Sigmoid colon (tissue), 7 donors: ENCODE measurements at places on chromosomes 11 and 22. TPM values are rescaled to one million over a fixed set of nuclear protein-coding genes. Genes with fewer than 3 reads are reported as not detected.

GRCh38 chr11:105282658-105283057 is 143.1 kb upstream of the CARD18 start:
- DNase-seq: no peak

FAM227A gene
- total RNA-seq: 0.55 TPM

GAL gene
- 11.8 TPM for total RNA-seq

DNA sequence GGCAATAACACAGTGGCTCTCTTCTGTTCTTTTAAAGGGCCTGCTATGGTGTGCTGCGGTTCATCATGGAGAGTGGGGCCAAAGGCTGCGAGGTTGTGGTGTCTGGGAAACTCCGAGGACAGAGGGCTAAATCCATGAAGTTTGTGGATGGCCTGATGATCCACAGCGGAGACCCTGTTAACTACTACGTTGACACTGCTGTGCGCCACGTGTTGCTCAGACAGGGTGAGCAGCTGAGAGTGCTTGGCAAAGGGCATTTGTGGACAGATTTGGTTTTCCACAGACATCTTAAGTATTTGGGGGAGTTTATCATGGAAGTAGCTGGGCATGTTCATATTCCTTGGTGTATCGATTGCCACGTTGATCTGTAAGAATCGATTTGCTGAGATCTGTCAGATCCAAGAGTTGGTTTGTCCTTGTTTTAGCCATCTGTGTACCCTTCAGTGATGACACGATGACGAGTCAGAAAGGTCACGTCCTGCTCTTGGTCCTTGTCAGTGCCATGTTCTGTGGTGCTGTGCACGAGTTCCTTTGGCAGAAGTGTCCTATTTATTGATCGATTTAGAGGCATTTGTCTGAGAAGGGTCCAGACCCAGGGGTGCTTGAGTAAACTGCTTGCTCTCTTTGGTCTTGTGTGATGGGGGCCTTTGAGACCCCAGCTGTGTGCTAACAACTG is 4.8 kb downstream of the RPS3 start:
- DNase-seq: no peak

DNA sequence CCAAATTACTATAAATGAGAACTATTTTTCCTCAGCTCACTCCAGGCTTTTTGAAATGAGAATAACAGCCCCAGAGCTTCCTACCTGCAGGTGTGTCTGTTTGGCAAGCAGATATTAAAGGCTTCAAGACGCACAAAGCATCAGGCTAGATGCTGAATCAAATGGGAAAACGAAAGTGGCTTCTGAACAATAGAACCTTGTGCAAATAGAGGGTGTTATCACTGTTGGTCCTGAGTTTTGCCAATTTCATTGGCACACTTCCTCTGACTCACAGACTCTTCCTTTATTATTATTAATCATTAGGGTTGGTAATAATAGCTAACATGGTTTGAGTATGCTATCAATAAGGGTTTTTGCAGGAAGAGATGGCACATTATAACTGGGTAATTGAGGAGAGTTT is 13.4 kb downstream of the SYT13 start:
- no peak for DNase-seq

DNA sequence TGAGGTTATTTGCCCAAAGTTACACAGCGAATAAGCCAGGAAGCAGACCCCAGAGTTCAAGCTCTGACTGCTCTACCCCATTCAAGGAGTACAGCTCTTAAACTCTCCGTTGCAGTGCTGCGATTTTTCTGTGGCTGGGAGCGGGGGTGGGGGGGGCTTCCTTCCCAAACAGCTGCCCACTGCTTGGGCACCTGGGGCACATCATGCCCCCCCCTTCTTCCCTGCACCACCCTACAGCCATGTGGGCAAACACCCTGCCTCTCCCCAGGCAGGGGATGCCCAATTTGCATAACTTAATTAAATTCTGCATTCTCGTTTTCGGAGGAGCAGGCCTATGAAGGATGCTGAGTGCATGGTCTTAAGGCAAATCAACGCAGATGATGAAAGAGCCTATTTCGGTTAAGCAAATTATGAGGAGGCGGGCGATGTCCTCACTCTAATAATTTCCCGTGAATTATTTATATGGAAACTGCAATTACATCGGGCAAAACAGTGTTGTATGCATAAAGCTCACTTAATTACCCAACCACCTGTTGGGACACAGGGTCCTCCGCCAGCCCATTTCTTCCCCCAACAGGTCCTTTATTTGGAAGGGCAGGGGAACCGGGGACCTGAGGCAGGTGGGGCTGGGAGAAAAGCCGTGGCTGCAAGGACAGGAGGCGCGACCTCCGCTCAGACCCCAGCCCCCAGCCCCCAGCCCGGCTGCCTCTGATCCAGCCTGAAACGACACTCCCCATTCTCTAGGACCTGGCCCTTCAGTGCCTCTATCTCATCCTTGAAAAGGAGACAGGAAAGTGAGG is 610.5 kb downstream of the BUD13 start:
- DNase-seq: no peak

DNAJC24 gene
- total RNA-seq: 20.0 TPM

- peak; percentile 68 for DNase-seq
Observed at GRCh38 chr11:2511421-2512369, 66.9 kb downstream of the KCNQ1 start.

DNA sequence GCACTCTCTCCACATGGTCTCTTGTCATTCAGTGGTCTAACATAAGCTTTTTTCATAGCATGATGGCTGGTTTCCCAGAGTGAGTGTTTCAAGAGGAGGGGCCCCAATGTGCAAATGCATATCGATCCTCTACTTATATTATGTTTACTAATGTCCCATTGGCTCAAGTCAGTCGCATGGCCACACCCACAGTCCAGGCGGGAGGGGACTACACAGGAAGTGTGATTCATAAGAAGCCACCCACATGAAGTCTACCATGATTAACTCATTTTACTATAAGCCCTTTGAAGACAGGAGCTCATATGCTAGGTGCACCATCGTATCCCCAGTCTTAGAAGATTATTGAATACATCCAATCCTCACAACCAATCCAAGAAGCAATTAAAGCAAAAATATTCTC is 89.5 kb upstream of the ISX start:
- DNase-seq: no peak

CST6 gene
- total RNA-seq: not detected

DNA sequence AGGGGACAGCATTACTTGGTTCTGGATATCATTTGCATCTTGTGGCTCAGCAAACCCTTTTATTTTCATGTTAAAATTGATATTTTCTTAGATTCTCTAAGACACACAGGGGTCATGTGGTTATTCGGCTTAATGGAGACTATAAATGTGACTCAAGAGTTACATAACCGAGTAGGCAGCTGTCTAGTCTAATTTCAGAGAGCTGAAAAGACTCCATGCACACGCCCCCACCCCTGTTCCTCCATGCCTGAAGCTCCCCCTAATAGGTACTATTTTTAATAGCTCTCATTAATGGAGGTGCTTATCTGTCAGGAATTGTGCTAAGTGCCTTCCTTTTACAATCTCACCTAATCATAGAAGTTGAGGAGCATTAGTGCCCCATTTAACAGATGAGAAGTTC is 189.2 kb upstream of the ARHGAP20 start:
- DNase-seq: no peak

DNA sequence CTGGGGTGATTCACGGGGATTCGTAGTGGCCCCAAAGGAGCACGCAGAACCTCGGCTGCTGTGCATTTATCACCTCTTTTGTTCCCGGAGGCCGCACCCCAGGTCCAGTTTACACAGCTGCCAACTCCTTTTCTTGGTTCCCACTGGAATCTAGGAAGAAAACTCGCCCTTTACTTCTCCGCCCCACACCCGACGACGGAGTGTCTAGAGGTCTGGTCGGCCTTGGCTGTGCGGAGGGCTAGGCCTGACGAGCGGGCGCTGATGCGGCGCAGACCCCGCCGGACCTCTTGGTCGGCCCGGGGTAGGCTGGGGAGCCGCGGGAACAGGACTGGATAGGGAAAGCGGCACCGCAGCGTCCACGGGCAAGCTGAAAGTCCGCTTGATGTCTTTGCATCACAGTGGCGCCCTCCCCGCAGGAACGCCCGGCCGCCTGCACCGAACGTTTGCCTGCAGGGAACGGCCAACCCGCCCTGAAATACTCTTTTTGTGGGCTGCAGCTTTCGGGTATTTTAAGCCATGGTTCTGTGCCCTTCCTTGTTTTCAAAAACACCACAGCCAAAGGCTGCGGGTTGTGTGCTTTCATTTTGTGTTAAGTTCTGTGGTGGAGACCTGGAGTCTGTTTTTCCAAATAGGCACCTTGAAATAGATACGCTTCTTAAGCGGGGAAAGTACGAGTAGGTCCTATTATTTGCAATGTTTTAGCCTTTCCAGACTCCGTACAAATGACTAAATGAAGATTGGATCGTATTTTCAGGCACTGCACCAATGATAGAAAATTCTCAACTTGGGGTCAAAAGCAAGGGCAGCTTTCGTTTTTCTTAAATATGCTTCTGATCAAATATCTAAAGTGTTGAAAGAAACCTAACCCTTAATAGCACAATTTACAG is 829 bp upstream of the ZBED5 start:
- peak; percentile 84 for DNase-seq

DNA sequence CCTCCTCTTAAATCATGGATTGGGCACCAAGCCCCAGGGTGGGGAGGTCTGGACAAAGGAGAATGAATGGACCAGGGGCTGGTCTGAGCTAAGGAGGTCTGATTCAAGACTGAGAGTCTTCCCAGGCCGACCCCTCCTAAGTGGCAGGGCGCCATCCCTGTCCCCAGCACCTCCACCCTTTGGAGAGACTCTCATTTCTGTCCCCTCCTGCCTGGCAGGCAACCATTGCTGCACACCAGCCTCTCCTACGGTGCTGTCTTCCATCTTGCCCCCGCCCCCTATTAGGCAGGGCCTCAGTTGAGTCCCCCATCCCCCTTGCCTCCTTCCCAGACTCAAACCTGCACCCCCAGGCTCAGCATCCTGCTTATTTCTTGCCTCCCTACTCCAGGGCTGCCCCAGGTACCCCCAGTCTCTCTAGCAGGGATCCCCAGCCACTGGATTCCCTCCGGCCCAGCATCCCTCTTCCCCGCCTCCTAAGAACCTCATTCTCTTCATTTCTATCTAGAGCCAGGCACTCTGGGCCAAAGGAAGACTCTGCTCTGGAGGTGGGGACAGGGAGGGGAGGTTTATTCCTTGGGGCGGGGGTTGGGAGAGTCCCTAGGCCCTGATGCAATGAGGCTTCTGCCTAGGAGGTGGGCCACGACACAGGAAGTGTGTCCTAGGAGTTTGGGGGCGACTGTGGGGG is 1.7 kb upstream of the RCOR2 start:
- DNase-seq: no peak

DNA sequence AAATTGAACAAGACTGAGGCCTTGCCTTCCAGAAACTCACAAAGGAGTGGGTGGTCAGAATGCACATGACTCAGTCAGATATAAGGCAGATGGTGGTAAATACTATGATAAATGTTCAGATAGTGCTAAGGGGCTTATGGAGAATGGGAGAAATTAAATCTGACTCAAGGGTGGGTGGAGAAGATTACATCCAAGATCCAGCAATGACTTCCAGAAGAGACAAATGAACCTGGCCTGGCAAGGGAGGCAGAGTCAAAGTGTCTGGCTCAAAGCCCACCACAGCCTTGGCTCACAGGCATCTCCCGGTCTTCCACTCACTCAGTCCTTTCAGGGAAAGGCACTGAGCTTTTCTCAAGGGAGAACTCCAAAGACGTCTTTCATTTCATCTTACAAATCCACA is 6.1 kb upstream of the ZBTB16 start:
- DNase-seq: peak; percentile 58

CCDC85B gene
- 70.3 TPM for total RNA-seq
